Omental fat pad (tissue), 4 donors: ENCODE measurements at places on chromosomes 11 and 22.

DNA sequence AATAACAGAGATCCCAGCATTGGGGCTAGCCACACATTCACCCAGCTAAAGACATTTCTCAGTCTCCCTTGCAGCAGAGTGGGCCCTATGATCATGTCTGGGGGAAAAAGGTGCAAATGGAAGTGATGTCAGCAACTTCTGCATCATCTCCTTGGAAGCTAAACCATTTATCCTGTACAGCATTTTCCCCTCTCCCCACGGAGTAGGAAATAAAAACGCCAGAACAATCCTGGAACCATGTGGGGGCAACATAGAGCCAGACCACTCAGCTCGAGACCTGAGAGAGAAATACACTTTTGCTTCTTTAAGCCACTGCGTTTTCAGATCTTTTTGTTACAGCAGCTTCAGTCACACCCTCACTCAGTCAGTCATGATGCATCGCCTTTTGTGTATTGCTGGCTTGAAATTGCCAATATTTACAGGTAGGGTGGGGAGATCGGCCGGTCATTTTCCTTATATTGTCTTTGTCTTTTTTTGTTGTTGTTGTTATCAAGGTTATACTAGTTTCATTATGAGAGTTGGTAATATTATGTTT, 9.1 kb upstream of the RAC2 start:
- DNase-seq = no peak

DNA sequence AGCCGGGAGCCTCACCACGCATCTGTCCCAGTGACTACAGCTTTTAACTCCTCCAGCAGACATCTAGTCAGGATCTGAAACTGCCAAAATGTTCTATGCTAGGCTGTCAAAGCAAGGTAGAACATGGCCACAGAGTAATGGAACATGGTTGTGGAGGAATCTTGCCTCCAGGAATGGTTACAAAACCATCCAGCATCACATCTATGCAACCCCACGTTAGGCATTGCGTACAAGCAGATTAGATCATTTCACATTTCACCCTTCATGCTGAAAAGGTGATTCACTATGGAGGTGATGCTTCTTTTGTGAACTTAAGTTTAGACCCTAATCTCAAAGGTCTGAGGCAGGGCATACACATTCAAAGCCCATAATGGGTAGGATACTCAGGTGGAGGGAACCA, 103.0 kb downstream of the PARVA start:
- DNase-seq = no peak

- no peak for DNase-seq
Measured at GRCh38 chr22:35334004-35334403, 34.3 kb downstream of the TOM1 start.

DNA sequence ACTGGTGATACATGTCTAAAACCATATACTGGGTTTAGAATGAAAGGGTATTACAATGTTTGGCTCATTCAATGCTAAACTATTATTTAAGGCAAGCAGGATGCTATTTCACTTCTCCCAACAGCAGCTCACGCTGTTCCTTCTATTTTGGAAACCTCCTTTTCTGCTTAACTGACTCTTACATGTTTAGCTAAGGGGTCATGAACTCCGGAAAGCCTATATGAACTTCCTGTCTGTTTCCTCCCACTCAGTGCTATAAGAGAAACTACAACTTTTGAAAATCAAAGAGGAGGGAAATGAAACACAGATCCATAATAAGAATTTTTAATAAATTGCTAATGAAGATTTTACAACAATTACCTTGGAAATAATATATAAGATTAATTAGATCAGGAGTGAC, 30.9 kb downstream of the SLC36A4 start:
- DNase-seq = no peak

DNA sequence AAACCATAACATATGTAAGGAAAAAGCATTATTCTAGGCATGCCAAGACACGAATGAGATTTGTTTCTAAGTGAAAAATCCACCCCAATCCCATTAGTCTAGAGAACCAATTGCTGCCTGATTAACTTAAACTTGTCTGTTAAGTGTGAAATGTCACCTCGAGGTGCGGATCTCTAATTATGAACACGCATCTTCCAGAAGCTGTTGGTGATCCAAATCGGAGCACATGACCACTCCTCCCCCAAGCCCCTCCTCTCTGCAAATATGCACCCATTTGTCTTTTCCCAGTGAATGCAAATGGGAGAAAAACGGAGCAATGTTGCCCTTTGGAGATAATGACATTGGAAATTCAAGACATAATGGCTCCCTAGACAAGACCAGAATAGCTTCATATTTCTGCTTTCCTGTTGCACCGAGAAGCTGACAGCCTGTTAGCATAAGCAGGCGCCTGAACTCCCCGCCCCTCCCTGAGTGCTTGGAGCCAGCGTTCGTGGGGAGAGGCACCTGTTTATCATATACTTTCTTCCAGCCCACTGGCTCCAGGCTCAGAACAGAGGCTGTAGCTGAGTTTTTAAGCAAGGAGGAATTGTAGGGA, 6.0 kb upstream of the FXYD6 start:
- no peak for DNase-seq

DNA sequence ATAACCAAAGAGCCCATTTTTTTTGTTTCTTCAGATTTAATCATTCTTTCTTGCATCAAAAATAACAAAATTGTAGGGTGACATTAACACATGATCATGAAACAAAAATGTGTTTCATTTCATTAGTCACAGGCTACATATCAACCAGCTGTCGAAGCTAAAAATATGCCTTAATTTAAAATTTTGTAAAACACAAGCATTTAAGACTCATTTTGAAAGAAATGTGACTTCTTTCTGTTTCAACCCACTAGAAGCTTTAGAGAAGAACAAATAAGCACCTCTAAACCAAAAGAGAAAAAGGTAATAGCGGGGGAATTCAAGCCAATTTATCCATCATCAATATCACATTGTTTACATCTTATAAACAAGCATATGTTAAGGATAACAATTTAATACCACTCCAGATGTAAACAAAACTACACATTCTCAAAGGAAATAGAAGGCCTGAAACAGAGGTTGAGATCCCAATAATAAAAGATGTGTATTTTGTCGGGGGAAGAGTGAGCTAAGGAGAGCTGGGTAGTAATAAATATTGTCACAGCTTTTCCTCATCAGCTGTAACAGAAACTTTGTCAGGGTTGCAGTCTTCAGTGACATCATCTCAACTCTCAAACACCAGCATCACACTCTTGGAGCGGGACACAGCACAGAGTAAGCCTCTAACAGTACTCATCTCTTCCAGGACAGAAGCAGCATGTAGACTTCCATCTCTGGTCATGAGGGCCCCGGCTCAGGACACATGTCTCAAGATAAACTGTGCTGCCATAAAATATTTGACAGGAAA, 42.0 kb downstream of the ALG9 start:
- DNase-seq = no peak
